ENCODE measurements at places on chromosomes 3 and 15.

DNA sequence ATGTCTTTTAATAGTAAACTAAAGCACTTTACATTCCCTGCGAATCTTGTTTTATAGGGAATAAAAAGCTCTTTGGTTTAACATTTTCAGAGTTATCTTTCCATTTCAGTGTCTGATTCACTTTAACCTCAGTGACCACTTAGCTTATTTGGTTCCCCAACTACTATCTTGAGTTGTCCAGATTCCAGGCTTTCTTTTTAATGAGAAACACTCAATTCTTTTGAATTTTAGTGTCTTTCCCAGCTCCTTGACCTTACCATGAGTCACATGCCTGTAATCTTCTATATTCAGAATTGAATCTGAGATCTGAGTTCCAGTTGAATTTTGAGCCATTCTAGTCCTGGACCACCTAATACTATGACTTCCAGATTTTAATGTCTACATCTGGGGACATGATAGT, 144.4 kb downstream of the KCNAB1 start:
- no peak for DNase-seq

DNA sequence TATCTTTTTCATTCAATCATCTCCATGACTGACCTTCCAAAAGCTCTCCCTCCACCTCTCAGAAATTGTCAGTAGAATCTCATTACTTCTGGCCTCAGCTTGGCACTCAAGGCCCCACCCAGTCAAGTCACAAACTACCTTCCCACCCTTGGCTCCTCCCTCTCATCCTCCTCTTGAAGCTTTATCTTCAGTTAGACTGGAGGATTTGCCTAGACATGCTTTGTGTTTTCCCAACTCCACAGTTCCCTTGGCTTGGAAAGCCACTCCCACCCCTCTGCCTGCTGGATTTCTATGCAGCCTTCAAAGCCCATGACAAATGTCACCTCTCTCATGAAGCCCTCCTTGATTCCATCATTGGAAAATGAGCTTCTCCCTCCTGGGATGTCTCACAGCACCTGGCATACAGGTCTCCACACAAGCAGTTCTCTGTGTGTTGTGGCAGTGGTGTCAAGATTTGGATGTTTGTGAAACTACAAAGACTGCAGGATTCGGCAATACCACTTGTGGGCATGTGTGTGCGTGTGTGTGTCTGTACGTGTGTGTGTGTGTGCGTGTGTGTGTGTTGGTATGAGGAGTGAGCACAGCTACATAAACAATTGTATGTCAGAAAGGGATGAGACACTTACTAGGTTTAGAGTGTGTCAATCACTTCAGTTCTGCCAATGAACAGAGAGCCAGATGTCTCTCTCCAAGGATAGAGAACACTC, 45.3 kb upstream of the VPS8 start:
- no peak for DNase-seq

DNA sequence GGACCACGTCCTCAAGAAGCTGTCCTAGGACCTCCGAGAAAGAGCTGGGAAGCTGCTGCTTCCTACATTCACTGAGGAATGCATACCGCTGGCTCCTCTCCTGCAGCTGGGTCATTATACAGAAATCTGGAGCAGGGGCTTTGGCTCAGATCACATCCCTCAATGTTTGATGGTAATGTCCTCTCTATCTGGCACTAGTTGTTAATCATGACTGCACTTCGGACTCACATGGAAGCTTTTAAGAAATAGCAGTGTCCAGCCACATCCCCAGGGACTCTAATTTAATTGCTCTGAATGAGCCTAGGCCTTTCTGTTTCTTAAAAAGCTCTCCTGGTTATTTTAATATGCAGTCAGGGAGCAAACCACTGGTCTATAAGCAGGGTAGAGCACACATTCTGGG, 25.7 kb upstream of the MYRIP start:
- DNase-seq: no peak

DNA sequence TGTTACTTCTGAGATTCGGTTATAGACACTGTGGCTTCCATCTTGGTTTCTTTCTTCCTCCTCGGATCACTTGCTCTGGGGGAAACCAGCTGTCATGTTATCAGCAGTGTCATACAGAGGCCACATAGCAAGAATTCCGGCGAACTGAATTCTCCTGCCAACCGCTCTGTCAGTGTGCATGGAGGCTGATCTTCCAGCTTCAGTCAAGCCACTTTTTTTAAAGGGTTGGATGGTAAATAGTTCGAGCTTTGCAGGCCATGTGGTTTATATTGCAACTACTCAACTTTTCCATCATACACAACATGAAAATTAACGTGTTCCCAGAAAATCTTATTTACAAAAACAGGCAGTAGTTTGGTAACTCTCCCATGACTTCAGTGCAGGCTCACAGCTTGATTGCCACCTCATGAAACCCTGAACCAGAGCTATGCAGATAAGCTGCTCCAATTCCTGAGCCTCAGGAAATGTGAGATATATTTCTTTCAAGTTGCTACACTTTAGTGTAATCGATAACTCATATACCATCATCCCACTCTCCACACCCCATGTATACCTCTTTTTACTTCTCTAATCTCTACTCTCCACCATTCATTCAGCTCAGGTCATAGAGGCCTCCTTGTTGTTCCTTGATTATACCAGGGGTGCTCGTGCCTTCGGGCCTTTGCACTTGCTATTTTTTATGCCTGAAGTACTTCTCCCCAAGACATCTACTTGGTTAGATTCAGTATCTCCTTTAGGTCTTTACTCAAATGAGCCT, 7.2 kb downstream of the RPL22L1 start:
- no peak for DNase-seq

GRCh38 chr15:84625123-84625522, 24.3 kb downstream of the ZSCAN2 start:
- DNase-seq: no peak

GRCh38 chr15:53843869-53844569, 84.6 kb upstream of the WDR72 start:
- DNase-seq: no peak

DNA sequence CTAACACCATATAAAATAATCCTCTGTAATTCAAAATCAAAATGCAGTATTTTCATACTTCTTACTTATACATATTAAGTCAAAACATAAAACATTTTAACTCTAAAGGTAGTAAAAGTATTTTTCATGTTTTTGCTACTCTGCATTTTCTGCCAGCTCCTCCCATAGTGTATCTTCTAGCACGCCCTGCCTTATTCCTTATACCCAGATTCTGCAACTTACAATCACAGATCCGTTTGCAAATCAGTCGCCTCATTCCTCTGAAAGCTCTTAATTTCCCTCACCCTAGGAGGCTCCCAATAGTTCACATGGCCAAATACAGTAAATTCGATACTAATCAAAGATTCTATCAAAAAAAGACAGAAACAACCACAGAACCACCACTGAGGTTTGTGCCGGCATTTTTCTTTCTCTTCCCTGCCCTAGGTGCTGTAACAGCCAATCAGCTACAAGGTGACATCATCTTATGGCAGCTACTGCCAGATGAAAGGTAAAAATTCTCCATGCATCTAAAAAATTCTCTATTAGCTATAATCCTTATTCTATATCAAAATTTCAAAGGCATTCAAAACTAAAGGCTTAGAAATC, 72.9 kb downstream of the CLASP2 start:
- DNase-seq: peak; percentile 52

DNA sequence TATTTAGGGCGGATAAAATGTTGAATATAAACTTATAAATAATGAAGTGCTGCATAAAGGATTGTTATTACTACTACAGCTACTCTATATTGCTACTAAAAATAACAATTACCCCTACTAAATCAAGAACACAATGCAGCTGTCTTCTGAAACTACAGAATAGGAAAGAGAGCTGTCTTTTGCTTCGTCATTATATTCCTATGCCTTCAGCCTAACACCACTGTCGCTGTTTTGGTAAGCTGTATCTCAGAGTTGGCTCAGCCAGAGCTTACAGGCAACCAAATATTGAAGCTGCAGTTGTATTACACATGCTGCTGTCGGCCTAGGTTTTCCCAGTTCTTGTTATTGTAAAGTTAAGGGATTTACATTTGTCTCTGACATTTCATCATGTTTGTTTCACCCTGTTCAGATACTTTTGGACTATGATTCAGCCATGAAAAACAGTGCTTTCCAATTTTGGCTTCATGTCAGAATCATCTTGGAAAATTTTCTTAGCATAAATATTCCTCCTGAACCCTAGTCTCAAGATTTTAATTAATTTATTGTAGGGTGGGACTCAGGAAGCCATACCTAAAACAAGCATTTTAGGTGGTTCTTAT, 31.3 kb upstream of the LPP start:
- no peak for DNase-seq

DNA sequence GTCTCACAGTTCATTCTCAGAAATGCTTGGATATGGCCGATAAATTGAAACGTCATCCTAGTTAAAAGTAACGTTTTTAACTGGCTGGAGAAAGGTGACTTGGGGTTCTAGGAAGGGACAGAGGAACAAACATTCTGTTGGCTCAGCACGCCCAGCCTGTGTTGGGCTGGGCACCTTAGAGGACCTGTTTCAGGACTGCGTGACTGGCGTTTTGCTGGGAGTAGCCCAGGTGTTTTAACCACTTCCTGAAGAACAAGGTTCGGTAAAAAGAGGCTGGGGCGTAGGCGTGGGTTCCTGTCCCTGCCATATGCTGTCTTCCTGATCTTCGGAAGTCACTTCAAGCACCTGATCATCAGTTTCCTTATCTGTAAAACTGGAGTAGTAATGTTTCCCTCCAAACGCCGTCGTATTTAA, 1.1 kb upstream of the TLNRD1 start:
- peak; percentile 81 for DNase-seq

- DNase-seq: no peak
Observed at GRCh38 chr3:67389176-67389575, 265.2 kb downstream of the SUCLG2 start.

- no peak for DNase-seq
Observed at GRCh38 chr3:123791898-123792297, 92.2 kb downstream of the MYLK start.

DNA sequence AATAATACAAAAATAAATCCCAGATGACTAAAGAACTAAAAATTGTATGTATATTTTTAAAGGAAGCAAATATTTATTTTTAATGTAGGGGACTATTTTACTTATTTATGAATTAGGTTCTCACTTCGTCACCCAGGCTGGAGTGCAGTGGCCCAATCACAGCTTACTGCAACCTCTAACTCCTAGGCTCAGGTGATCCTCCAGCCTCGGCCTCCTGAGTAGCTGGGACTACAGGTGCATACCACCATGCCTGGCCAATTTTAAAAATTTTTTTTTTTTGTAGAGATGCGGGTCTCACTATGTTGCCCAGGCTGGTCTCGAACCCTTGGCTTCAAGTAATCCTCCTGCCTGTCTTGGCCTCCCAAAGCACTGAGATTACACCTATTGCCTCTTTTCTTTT, 42.6 kb downstream of the CMTM7 start:
- no peak for DNase-seq

- no peak for DNase-seq
Observed at GRCh38 chr15:60595665-60596064, 116.7 kb upstream of the ICE2 start.

GRCh38 chr3:160049565-160049964, 60.9 kb downstream of the IL12A start:
- DNase-seq: no peak

DNA sequence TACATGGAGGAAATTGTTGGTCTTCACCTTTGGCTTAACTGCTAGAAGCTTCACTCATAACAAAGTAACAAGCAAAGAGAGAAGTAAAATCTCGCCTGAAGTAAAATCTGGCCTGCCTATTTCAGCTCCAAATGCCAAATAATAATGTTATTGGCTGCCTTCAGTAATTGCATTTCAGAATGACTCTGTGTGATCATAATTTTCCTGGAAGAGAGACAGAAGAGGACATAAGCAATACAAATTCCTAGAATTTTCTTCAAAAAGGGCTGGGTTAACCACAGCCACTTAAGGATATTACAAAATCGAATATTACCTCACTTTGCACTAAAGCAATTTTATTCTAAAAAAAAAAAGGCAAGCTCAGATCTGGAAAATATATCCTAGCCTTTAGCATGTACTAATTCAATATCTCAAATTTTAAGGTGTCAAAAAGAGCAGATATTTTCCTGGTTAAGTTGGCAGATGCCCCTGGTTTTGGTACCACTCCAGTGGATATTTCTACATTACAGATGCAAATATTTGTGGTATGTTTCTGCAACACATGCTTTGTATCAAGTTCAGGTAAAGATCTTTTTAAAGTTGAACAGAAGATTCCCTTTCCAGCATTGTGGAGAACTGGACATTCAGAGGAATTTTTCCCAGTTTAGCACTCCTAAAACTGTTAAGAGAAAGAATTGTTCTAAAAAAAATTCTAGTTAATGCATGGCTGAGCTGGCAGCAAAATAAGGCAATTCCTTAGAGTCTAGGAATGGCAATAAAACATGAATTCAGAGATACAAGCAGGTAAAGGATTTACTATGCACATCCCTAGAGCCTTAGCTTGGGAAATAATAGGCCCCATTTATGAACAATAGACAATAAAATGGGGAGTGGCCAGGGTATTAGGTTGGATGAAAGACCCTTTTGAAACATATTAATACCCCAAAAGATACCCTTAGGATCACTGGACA, 116.7 kb downstream of the STAC start:
- DNase-seq: no peak

DNA sequence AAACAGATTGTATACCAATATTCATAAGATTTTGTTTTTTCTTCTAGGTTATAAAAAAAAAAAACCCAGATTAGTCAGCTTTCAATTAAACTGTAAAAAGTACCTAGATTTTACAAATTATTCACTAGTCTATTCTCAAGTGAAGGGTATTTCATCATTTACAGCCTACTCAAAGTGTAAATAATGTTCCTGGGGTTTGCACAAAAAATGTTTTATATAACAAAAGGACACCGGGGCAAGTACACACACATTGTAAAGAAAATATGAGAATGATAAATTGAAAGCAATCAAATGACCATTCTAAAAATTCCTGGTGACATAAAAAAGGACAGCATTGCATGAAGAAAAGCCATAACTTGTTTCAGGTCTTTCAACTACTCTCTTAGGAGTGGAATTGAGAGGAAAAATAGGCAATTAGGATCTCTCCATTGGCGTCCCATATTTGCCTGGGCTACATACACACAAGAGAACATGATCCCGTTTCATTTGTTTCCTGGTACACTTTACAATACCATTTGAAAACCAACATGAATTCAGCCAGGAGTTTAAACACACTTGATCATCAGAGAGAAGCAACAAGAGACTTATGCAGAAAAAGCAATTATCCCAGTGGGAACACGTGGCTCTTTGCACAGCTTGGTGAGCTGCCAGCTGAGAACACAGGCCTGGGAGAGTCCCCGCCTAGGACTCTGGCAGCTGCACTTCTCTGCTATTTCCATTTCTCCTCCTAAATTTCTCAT, 1039.2 kb downstream of the ROBO1 start:
- no peak for DNase-seq

DNA sequence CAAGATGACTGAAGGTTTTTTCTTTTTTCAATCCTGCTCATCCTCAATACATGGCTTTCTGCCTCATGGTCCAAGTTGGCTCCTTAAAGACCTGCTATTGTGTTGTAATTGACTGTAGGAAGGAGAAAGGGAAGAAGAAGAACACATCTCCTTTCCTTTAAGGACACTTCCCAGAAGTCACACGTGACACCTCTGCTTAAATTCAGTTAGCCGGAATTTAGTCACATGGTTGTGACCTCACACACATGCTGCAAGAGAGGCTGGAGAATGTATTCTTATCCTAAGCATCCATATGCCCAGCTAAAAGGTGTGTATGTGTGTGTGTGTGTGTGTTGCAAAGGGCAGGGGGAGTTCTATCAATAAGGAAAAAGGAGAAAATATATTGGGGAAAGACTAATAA, 185.8 kb upstream of the IL12A start:
- DNase-seq: no peak

Data from activated CD4-positive, alpha-beta T cell treated with anti-CD3 and anti-CD28 coated beads, Interleukin-2, amount 50 U/mL, for 16 hours (primary cell).